ENCODE measurements at places on chromosomes 4 and X. TPM values are rescaled to one million over a fixed set of nuclear protein-coding genes. Genes with fewer than 3 reads are reported as not detected.

GRCh38 chr4:41443340-41444079, 94.4 kb upstream of the LIMCH1 start:
- DNase-seq = peak; percentile 5

PCDH11X gene
- not detected for total RNA-seq

GRCh38 chrX:87664381-87664780, 146.8 kb downstream of the KLHL4 start:
- peak; percentile 67 for DNase-seq

TGIF2LX gene
- total RNA-seq = not detected

GRCh38 chrX:20399728-20400414, 133.2 kb upstream of the RPS6KA3 start:
- no peak for DNase-seq

GRCh38 chr4:117626664-117627063, 407.6 kb upstream of the NDST3 start:
- no peak for DNase-seq

ATP11C gene
- 118 TPM for total RNA-seq

FAM47A gene
- not detected for total RNA-seq

DNA sequence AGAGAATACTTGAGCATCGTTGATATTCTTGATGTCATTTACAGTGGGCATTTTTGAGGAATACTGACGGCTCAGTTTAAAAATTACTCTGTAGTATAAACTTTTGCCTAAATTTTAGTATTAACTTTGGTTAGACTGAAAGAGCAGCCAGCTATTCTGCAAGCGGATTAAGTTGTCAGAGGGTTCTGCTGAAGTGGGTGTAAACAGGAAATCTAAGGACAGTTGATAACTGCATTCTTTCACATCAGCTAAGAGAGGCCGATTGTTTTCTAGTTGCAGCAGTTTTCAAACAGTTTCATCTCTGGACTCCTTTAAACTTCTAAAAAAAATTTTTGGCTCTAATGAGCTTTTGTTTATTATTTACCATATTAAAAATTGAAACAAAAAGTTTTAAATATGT, 149.6 kb downstream of the RAPGEF2 start:
- peak; percentile 30 for DNase-seq

BANK1 gene
- 0.09 TPM for total RNA-seq

SNCA gene
- 140 TPM for total RNA-seq

SPATA4 gene
- not detected for total RNA-seq

WAS gene
- total RNA-seq = 0.09 TPM

- peak; percentile 35 for DNase-seq
These were observed 226.5 kb downstream of the MID1 start for GRCh38 chrX:10393899-10394298.

DNA sequence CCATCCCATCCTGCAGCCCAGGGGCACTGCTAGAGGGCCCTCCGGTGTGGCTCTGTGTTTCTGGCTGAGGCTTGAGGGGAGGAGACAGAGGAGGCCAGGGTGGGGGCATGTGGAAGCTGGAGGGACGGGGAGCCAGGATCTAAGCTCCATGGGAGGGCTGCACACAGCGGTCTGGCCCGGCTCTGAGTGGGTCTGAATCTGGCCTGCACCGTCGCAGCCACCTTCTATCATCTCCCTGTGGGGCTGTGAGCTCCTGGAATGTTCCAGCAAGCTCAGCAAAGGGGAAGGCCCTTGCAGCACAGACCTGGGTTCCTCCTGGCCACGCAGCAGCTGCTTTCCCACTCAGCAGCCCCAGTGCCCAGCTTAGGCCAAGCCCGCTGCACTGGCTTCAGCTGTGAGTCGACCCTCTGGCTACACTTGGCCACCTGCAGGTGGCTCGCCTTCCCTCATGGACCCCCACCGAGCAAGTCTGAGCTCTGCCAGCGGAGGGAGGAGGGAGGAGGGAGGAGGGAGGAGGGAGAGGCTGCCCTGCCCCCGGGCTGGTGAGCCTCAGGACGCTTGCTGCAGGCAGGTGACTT, 5.3 kb downstream of the NKX1-1 start:
- DNase-seq = no peak

DNA sequence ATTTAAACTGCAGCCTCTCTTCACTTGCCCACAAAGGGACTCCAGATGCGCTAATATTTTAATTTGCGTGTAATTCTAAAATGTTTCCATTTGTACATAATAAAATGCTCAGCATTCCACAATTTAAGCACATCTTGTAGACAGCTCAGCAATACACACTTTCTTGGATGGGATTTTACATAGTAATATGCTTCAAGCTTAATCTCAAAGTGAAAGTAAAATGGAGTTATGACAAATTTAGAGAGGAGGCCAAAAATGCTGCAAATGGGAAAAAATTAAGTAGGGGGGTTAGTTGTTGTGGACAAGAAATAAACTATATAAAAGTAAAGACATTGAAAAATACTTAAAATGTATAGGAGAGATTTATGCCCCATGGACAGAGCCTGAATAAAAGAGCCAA, 149.1 kb downstream of the FBXO8 start:
- DNase-seq = no peak

OTC gene
- 2.4 TPM for total RNA-seq
